Activated naive CD4-positive, alpha-beta T cell treated with anti-CD3 and anti-CD28 coated beads, Interleukin-2, amount 50 U/mL, for 16 hours (primary cell): ENCODE measurements at places on chromosomes 7 and 10.

DNA sequence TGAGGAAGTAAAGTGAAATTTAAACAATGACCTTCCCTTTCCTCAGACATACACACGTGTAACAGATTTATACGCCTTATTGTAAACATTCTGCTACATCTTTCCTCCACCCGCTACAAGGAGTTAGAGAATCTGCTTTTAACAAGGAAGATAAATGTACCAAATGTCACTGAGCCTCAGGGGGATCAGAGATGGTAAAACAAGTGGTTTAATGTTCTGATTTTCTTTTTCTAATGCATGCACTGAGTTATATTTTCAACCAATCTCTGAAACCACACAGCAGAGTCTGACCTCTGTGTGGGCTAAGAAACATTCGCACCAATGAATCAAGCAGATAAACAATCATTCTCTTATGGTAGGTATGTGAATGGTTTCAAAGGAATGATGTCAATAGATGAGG is 599.5 kb downstream of the ARL4A start:
- no peak for DNase-seq

- peak; percentile 38 for DNase-seq
Measured at GRCh38 chr10:101061624-101062231, at the start of gene KAZALD1. Gene KAZALD1 (plus strand): TSS chr10:101061989. CDS start chr10:101062593, 604 bp downstream.

DNA sequence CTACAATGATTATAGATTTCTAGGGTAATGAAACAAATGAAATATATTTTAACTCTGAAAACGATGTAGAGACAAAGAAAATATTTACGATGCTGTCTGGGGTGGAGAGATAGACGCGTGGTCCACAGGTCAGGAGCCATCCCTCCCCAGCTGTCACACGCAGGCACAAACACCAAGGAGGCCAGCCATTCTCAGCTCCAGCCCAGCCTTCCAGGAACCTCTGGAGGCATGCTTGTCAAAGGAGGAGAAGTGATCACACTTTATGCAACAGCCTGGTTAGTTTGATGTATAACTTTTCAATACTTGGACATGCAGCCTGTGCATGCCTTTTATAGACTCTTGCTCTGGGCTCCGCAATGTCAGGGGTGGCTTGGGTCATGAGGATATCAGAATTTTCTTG is 391.5 kb upstream of the MGMT start:
- no peak for DNase-seq

GRCh38 chr10:117148284-117148683 is 10.2 kb upstream of the VAX1 start:
- DNase-seq = no peak

GRCh38 chr7:36820527-36821170 is 96.4 kb upstream of the AOAH start:
- no peak for DNase-seq

DNA sequence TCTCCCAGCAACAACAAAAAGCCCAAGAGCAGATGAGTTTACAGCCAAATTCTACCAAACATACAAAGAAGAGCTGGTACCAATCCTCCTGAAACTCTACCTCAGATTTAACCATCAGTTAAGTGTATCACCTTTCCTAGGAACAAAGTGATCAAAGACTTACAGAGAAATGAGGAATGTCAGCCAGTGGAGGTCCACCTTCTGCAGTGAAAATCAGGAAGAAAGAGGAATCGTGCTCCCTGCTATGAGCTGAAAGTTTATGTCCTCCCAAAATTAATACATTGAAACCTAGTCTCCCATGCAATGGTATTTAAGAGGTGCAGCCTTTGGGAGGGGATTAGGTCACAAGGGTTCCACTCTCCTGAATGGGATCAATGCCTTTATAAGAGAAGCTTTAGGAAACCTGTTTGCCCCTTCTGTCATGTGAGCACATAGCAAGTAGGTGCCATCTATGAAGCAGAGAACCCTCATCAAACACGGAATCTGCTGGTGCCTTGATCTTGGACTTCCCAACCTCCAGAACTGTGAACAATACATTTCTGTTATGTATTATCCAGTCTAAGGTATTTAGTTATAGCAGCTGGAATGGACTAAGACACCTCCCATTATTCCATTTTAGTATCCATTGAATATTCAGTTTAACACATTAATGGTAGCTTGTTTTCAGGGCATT is 139.0 kb upstream of the FZD8 start:
- no peak for DNase-seq

DNA sequence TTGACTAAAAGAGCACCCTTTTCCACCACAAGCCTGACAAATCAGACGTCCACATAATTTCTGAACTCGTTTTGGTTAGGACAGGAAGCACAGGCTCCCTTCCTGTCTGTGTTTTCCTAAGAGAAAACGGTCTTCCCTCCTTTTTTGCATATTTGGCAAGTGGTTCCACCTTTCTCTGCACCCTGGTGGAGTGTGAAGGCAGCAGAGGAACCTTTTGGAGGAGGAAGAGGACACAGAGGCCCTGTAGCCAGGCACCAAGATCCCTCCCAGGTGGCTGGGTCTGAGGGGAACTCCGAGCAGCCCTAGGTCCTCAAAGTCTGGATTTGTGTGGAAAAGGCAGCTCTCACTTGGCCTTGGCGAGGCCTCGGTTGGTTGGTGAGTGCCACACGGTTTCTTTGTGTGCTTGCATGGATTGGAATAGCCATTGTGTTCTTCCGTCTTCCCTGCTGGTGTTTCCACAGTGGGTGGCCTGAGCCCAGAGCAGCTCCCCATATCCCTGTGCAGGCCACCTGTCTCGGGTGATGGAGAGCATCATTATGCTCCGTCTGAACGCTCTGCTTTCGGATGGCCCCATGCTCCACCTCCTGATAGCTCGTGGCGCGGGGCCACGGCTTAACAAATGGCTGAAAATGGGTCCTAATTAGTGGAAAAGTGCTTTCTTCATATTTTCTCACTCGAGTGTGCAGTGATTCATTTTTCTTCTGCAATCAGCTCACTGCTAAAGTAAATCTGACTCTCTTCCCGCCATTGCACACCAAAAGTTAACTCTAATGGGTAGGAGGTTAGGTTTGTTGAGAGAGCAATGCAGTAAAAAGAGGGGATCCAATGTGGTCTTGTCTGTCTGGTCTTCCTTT is 4.2 kb downstream of the IKZF1 start:
- DNase-seq = peak; percentile 47

DNA sequence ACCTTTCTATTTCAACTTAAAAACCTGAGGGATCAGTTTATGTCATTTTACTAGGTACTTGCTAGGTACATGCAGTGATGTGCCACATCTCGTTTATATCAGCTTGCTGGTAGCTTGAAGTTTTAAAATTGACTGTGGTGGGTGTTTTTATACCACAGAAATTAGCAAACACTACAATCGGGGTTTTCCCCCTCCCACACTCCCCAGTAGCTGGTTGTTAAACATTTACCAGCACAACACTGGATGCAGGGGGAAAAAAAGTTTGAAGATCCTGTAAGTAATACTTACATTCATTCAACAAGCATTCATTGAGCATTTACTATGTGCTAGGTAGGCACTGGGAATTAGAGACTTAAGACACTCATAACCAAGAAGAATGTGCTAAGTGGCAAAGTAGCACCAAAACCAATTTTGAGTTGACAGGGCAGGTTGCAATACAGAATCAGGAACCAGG is 32.6 kb downstream of the USP6NL start:
- DNase-seq = peak; percentile 73

GRCh38 chr10:28214219-28214618 is 88.6 kb downstream of the MPP7 start:
- no peak for DNase-seq

GRCh38 chr7:90626013-90626412 is 29.9 kb downstream of the CDK14 start:
- DNase-seq = no peak

- DNase-seq = no peak
Measured at GRCh38 chr10:29811751-29812427, 177.1 kb upstream of the SVIL start.
